B cell (primary cell): ENCODE measurements at places on chromosomes 5 and 9.

DNA sequence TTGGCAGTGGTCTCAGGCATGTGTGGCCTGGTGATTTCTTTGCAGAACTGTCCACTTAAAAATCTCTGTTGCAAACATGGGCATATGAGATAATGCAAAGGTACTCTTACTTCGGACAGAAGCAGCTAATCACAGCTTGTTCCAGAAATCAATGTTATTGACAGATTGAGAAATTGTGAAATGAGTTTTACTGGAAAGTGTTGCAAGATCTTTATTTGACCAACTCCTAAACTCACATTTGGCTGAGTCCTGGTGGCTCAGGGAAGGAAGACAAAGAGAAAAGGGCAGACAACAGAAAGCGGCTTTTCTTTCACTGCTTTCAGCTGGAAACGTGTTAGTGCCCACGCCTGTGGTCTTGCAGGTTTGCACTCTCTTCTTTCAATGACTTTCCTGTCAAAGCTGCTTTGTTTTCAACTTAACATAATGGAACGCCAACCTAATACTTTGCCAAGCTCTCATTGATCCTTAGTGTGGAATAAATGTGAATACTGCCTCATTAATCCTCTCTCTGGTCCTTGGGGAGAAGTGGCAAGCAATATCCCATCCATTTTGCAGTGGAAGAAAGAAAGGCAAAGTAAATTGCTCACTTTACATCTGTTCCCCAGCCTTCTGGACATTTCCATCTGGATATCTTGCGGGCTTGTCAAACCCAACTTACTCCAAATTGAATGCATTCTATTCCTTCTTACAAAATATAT, 586.4 kb downstream of the LRRC70 start:
- no peak for DNase-seq

DNA sequence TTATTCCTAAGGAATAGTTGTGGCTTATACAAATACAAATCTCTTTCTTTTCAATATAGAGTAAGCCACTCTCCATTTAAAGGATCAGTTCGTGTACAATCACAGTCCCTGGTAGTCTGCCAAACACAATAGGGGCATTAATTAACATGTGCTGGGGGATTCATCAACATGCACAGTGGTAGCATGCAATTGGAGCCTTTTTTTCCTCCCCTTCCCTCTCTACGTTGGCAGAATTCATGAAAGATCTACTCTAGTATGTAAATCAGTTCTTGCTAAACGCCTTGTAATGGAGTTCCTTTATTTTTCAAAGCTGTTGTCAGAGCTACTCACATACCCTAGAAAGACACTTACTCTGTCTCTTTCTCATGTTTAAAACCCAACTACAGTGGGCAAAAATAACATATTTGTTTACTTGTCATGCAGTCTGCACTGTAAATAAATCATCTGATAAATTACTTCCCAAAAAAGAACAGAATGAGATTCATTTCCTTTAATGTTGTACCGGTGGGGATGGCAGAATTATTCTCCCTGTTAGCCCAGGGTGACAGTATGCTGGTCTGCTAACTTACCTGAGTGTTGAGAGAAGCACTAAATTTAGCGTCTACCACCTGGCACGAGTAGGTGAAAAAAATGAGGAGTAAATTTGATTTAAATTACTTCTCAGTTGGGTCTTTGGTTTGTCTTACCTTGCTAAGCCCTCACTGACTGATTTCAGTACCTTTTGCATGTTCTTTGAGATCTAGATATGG, 341.5 kb upstream of the CCNH start:
- no peak for DNase-seq

- DNase-seq: no peak
These were observed 141.8 kb downstream of the DMXL1 start for GRCh38 chr5:119212676-119213075.

DNA sequence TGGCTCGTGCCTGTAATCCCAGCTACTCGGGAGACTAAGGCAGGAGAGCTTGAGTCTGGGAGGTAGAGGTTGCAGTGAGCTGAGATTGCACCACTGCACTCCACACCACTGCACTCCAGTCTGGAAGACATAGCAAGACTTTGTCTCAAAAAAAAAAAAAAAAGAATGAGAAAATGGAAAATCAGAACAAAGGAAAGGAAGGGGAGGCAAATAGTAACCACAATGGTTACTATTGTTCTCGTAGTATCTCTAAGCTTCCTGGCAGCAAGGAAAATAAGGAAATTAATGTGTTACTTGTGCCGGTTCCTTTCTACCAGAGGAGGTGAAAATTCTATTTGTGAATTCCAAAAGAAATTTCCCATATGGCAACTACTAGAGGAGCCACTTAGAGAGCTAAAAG, 48.5 kb upstream of the BNC2 start:
- no peak for DNase-seq

GRCh38 chr9:2299156-2299842, 284.2 kb downstream of the SMARCA2 start:
- DNase-seq: no peak

- no peak for DNase-seq
These were observed 55.1 kb upstream of the TEX48 start for GRCh38 chr9:114737118-114737517.

DNA sequence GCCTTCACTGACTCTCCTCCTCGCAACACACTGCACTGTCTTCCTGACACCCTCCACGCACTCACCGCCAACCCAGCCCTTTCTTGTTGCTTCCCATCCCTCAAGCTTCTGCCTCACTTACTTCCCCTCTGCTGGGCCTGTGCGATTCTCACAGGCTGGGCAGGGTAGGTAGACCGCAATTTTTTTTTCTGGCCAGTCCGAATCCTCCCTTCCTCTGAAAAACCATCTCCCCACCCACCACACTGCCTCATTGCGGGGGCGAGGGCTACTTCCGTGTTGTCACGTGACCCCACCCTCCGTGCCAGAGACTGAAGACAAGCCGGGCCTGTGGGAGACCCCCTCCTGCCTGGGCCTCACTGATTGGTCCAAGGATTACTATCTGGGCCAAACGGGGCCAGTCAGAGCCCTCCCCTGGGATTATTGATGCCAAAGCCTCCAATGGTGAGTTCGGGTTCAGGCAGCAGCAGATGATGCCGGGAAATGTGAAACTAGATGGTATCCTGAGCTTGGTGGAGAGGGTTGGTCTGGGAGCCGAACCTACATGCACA, 73.1 kb downstream of the STK10 start:
- DNase-seq: peak; percentile 88

DNA sequence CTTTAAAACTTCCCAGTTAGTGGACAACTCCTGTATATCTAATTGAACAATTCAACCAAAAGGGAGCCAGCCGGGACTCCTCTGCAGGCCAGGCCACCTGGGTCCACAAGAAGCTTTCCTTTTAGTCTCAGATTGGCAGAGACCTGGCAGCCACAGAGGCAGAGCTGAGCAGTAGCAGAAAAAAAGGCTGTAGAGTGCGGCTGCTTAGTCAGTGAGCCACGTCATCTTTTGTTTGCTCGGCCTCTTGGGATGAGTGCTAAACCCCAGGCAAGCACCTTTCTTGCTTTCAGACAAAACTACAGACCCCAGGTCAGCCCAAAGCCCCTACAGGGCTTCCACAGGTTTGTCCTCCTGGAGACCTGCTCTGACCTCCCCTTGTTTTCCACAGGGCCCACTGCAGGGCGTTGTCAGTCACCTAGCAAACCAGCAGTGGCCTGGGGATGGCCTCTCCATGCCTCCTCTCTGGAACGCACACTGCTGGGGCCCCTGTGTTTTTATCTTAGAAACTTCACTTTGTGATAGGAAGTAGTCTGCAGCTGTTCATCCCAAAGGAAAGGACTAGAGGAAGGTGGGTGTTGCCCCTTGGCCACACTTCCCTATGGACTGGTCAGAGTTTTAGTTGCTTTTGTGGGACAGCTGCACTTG, 49.9 kb downstream of the SHB start:
- DNase-seq: no peak

DNA sequence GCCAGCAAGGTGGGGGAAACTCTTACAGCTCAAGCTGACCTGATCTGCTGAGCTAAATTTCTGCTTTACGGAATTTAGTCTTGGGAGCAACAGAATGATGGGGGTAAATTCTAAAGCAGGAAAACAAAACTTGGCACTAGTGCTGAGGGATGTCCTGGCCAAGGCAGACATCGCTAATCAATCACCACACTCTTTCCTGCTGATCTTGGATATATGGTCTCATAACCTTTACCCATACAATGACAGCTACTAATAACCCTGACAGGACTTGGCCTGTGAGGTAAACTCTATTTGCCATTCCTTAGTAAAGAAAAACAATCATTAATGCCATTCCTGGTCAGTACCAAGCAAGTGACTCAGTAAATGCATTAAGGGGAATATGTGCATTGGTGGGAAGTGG, 51.5 kb downstream of the PPARGC1B start:
- DNase-seq: no peak

DNA sequence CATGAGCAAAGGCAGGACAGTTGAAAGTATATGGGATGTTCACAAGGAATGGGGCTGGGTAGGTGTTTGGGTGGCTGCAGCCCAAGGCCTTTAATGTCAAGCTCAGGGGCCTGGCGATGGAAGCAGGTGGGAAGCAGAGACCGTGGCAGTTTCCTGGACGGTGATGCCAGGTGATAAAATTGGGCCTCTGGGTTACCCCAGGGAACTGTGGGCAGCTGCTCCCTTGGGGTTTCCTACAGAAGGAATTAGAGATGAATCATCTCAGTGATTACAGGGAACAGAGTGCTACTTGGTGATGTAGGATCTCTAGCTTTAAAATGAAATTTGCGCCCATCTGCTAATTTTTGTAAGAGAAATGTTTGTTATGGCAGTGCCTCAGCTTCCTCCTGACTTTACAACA, 39.2 kb downstream of the TSTD2 start:
- no peak for DNase-seq
